ENCODE measurements at places on chromosomes 2 and 18.

DNA sequence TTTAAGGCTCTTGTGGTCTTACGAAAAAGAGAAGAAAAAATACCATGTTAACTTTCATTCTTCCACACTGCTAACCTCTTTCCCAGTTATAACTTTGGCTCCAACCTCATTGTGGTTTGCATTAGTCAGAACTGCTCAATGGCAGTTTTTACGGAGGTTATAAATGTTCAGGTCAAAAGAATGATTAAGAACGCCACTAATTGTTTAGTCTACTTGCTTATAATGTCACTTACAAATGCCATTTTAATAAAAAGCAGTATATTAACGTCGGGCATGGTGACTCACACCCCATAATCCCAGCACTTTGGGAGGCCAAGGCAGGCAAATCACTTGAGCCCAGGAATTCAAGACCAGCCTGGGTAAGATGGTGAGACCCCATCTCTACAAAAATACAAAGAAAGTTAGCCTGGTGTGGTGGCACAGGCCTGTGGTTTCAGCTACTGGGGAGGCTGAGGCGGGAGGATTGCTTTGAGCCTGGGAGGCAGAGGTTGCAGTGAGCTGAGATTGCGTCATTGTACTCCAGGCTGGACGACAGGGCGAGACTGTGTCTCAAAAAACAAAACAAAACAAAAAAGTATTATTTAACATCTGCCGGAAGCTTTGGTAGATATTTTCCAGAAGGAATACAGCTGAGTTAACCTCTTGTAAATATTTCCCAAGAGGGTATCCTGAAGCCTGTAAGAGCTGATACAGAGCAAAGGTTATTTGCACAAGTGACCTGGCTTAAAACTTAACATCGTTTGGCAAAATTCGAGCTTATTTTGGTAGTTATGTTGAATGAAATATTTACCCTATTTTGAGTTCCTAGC, 5.1 kb downstream of the AGPS start:
- DNase-seq: no peak

- no peak for DNase-seq
These were observed 639.9 kb downstream of the LRP1B start for GRCh38 chr2:141490886-141491285.

DNA sequence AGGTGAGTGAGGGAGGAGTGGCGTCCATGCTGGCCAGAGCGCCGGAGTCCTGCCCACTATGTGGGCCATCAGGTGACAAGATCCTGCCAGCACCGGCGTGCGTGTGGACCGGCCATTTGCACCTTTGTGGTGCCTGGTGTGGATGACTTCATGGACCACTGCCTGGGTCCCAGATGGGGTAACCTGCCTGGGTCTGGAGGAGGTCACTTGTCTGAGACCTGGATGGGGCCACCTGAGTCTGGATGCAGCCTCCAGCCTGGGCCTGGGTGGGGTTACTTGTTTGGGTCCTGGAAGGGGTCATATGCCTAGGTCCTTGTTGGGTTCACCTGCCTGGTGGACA, 299.6 kb downstream of the NDUFA10 start:
- no peak for DNase-seq

- DNase-seq: no peak
These were observed 21.4 kb downstream of the HADHA start for GRCh38 chr2:26223018-26223417.

- peak; percentile 39 for DNase-seq
These were observed 118.7 kb downstream of the VAPA start for GRCh38 chr18:10032331-10033015.

DNA sequence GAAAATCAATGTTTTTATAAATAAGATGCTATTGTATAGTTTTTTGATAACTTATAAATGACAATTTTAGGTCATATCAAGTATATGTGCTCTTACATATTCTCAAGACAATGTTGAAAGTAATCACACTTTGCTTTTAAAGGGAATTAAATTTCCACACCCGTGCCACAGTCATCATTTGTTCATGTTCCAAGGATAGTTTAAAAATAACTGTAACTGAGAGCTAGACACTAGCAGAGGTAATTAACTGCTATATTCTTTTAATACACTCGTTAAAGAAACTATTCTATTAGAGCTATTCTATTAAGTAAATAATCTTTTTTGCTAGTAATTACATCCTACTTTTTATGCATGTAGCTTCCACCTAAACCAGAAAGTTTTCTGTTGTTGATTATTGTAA, 18.0 kb downstream of the GEN1 start:
- DNase-seq: no peak

- no peak for DNase-seq
These were observed 90.1 kb downstream of the MALT1 start for GRCh38 chr18:58761241-58761969.

DNA sequence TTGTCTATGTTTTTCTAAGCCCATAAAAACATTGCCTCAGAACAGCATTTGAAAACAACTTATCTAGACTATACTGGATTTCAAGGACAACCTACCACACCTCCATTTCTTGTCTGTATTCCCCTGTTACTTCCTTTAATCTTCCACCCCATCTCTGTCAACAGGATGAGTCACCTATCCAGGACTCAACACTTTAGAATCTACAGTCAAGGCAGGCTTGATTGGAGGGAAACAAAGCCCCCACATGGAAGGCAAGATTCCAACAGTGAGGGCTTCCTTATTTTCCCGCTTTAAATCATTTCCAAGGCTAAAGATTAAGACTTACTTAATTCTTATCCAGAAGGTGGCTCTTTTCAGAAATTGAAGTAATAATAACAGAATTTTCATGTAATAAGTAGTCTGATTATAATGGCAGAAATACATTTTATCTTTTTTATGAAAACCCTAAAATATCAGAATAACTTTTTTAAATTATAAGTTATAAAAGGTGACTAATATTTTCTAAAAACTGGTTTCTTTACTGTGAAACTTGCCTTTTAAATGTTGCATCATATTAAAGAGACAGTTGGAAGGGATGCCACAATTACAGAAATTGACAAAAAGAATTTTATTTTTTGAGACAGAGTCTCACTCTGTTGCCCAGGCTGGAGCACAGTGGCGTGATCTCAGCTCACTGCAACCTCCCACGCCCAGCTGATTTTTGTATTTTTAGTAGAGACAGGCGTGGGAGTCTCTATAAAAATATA, 138.7 kb upstream of the CCDC150 start:
- no peak for DNase-seq

DNA sequence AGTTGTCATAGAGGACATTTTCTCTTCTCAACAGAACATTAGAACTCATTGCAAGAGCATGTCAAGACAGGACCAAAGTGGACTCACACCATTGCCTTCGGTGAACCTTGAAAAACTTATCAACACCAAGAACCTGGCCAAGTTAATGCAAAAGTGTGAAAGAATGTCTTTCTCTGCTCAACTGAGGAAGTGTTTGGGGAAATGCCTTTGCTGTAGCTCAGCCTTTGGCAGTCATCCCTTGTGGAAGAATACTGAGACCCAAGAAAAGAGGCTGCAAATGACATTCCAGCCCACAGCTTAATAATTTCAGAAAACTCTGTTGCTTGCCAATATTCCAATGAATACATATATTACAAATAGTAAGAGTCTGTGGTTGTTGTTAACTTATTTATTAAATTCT, 728.8 kb upstream of the PIK3C3 start:
- DNase-seq: no peak

DNA sequence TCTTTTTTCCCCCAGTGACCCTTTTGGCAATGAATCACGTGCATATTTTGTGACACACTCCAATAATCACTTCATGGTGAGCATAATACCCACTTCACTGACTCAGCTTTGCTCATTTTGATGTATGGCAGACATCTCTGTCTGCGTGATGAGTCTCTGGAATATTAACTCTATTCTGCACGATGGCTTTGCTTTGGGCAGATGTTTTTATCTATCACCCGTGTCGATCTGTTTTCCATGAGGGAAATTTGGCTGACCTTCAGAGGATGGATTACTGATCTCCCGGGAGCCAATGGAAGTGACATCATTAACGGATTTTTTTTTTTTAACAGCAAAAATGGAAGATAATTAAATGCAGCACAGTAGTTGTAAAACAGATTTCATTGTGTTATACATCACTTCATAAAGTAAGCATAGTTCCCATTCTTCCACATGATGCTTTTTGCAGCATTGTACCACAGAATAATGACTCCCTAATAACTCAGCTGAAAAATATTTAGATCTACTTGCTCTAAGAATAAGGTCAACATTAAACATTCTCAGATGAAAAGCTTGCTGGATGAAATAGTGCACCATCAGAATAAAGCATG, 29.8 kb downstream of the CDC42EP3 start:
- no peak for DNase-seq

GRCh38 chr18:49406863-49407262, 53.6 kb downstream of the DYM start:
- DNase-seq: no peak

DNA sequence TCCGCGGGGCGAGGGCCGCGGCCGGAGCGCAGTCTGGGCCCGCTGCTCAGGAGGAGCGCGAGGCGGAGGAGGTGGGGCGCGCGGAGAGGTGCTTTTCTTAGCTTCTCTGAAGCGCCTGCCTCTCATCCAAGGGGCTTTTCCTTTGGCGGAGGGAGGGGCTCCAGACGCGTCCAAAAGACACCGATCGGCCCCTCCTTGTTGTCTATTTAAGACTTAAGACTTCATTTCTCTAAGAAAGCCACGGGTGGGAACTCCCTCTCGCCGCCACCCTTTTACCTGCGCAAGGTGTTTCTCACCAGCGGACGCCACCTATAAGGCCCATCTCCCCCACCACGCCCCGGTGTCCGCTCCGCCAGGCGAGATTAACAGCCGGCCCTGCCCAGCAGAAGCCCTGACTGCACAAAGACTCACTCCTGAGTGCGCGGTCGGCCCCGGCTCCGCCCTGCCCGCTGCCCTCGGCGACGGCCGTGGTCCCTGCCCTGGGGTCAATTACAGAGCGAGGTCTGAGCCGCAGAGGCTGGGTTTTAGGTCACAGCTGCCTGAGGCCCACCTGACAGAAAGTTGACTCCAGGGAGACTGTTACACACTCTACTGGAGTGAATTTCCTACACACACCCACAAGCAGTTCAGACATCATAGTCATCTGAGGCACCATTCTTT, at the start of gene DSC2:
TSS of gene DSC2 (minus strand) at position 397 of the 660 bp plus-strand sequence. CDS start 450 bp downstream, outside the sequence.
- DNase-seq: peak; percentile 81

DNA sequence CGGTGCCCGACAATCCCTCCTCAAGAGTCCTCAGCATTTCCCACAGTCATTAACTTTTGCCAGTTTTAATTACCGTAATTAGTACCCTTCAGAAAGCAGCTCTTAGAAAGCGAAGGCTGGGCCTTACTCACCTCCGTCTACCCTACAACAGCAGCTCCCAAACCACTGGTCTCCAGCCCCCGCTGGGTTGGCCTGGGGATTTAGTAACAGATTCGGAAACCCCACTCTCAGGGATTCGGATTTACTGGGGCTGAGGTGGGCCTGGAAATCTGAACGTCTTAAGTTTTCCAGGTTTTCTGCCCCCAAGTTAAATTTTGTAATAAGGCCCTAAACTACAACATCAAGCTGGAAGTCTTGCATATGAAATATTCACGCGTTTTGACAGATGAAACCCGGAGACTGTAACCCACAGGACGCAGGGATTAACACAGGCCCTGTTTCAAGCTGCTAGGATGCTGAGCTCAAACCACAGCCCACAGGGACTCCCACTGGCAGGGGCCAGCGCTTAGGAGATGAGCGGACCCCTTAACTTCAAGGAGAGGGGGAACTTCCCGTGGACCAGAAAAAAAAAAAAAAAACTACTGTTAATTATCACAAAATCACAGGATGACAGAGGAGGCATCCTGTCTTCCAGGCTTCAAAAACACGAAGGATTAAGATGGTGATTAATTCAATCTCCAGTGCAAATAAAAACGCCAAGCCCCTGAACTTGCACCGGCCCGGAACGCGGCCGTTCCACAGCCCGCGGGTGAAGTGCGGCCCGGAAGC, 985 bp downstream of the ILKAP start:
- DNase-seq: no peak

DNA sequence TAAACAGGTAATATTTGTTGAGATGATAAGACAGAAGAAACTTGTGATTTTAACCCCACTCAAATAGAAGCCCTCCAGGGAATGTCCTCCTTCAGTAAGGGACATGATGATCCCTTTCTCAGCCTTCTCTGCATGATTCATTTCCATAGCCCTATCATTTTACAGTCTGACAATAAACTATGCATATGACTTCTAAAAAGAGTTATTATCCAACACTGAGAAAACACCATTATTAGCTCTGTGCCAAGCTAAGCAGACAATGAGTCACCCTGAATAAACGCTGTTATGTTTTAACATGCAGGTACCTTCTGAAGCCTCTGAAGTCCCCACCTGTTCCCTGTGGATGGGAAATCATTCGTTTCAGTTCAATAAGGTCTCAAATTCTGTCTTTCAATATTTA, 54.7 kb downstream of the DTNB start:
- no peak for DNase-seq

- DNase-seq: no peak
These were observed 675.3 kb downstream of the TMEM182 start for GRCh38 chr2:103437161-103437560.

- DNase-seq: peak; percentile 50
These were observed 48.5 kb upstream of the LYPD6B start for GRCh38 chr2:148989882-148990493.

DNA sequence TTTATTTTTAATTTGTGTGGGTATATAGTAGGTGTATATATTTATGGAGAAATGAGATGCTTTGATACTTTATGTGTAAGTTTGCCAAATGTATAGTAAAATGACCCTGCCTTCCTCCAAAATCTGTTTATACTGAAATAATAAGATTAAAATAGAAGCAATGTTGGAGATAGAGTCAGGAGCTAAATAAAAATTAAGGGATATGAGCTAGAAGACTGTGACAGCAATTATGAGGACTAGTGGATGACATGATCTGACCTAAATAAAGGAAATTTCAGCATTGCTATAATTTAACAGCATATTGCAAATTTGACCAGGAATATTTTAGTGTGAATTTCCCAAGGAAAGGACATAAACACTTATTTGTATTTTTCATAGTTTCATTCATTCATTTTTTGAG, 60.7 kb downstream of the ITGB6 start:
- DNase-seq: no peak

DNA sequence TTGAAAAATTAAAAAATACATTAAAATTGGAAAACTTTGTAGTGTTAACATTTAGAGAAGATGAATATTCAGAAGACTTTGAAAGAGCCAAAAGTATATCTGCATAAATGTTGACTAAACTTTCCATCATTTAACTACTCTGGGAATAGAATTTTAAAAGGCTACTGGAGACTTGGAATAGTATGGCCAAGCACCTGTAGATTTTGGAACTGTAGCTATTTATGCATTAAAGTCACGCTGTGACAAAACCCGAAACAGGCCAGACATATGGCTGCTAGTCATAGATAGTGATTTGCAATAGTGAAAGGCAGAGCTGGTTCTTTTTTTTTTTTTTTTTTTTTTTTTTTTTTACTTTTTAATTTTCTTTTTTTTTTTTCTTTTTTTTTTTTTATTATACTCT, 396.0 kb downstream of the SOCS6 start:
- DNase-seq: no peak

DNA sequence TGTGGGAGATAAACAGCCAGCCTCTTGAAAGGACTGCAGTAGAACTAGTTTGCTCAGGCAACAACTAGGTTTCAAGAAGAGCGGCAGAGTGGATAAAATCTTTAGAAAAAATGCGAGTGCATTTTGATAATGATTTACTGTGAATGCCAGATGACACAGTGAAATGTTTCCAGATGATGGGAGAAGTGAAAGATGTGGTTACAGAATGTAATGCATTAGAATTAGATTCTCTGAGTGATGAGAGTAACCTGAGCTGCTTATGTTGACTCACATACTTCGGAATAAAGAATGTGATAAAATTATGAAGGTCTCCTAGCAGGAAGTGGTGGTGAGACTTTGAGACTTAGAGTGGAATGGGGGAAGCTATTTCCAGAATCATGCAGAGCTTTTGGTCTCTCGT, 184.3 kb downstream of the GULP1 start:
- no peak for DNase-seq

- no peak for DNase-seq
These were observed 3.5 kb upstream of the SMCHD1 start for GRCh38 chr18:2651981-2652380.

All from nephron progenitor cell (in vitro differentiated cells).